CD4-positive, CD25-positive, alpha-beta regulatory T cell (primary cell): ENCODE measurements at places on chromosomes 6 and 20.

- DNase-seq: no peak
Observed at GRCh38 chr6:56222499-56222898, 24.9 kb downstream of the COL21A1 start.

DNA sequence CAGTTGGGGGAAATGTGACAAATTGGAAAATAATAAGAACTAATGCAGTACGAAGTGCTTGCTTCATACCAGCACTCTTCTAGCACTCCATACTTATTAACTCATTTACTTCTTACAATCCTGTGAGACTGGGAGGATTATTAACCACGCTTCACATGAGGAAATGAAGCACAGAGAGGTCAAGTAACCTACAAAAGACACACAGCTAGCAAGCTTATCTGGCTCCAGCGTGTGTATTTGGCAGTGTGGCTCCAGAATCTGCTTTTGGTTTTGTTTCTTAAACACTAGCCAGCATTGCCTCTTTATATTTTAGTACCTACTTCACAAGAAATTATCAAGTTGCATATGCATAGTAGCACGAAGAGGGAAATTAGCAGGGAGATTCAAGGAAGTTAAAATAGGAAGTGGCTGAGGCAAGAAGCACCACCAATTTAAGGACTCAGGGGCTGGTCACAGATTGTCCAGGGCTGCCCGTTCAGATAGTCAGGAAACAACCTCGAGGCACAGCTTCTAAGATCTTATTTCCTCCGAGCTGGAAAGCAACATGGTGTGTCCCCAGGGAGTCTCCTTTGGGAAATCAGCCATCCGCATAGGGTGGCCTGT, 302.7 kb upstream of the PRDM1 start:
- DNase-seq: no peak

GRCh38 chr20:23407781-23408464, 13.4 kb downstream of the NAPB start:
- DNase-seq: no peak

GRCh38 chr6:167000759-167001158, 1.6 kb downstream of the CEP43 start:
- no peak for DNase-seq

DNA sequence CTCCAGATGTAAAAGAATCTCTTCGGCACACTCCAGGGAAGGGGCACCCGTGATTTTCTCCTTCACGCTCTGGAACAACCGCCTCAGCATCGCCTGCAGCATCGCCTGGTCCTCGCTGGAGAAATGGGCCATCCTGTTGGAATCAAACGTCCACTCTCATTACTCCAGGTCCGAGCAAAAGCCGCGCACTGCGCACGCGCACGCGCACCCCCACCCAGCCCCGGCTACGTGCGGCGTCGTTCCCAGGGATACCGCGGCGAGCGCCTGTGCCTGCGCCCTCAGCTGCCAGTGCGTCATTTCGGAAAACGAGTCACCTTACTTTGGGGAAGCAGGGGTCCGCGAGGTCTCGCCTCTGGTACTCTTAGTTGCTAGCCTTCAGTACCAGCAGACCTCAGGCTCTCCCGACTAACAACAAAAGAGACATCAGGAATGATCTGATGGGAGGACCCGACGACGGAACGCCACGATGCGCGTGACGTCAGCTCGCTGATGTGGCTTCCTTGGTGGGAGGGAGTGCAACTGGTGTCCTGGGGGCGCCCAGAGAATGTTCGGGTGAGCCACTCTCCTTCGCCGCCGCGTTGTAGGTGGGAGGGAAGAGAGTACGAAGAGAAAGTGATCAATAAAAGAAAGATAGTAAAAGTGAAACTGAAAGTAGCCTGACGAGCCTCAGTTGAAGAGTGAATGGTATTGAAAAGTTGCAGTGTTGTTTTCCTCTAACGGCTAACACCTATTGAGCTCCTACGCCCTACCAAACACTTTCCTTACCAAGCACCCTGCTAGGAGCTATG, at the start of gene TBC1D32:
Gene TBC1D32 (minus strand): TSS at position 182 of the 788 bp plus-strand sequence. CDS start 50 bp downstream, at position 132.
- peak; percentile 77 for DNase-seq

DNA sequence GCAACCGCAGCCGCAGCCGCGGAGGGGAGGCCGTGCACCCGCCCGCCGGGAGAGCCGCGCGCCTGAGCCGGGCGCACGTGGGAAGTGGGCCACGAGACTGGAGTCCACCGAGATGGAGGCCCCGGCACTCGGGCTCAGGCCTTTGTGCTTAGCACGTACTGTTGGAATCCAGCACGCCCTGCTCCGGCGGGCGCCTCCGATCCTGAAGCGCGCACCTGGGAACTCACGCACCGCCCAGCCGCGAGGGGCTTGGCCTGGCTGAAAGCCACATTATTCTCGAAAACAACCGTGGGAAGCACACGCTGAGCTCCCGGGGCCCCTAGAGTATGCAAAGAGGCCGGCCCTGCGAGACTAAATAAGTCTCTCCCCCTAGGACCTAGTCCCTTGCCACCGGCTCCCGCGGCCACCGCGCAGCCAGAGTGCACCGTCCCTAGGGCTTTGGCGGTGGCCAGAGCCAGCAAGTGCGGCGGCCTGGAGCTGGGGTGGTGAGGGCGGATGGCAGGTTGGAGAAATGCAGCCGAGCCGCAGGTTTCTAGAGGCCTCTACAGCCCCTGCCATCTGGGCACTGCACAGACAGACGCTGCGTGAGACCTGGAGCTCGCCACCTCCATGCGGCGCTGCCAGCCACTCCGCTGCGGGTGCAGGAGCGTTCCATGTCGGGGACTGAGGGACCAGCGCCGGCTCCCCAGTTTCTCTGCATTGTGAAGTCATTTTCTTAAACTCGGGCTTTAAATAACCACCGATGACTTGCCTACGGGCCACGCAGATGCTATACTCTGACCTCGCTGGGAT, 42.0 kb upstream of the LY86 start:
- no peak for DNase-seq

- DNase-seq: no peak
Observed at GRCh38 chr6:133854364-133855275, 34.3 kb upstream of the TCF21 start.

GRCh38 chr6:157754351-157754750, 68.7 kb upstream of the SNX9 start:
- no peak for DNase-seq

DNA sequence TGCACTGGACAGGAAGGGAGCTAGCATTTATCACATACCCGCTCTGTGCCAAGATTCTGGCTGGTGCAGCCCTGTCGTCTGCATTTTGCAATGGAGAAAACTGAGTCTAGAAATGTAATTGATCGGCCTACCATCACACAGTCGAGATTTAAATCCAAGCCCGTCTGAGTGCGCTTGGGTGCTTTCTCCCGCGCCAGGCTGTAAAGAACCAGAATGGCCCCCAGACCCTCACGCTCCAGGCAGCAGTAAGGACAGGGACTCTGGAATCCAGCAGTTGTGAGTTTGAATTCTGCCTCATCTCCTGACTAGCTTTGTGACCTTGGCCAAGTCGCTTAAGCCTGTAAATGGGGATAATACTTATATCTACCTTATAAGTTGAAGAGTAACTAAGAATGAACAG, 10.8 kb downstream of the DYNLRB1 start:
- no peak for DNase-seq

- DNase-seq: no peak
Observed at GRCh38 chr6:119533603-119534279, 184.2 kb upstream of the MAN1A1 start.

- DNase-seq: peak; percentile 74
Observed at GRCh38 chr6:159104163-159104925, 59.6 kb upstream of the TAGAP start.

DNA sequence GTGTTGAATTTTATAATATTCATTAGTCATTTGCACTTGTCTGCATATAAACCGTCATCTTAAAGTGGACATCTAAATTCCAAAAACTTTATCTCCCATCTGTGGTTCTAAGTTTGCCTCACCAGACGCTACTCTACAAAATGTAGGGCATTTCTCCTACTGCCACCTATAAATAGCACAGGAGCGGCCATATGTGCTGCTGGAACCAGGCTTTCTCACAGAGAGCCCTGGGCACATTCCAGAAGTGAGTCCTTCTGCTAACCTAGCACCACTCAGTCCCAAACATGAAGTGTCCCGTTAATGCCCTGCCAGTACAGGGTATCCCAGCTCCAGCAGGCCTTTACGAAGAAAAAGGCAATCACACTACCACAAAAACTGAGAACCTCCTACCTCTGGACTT, 153.7 kb downstream of the TMEM242 start:
- DNase-seq: no peak

GRCh38 chr6:141956868-141957267, 175.9 kb upstream of the GJE1 start:
- no peak for DNase-seq

DNA sequence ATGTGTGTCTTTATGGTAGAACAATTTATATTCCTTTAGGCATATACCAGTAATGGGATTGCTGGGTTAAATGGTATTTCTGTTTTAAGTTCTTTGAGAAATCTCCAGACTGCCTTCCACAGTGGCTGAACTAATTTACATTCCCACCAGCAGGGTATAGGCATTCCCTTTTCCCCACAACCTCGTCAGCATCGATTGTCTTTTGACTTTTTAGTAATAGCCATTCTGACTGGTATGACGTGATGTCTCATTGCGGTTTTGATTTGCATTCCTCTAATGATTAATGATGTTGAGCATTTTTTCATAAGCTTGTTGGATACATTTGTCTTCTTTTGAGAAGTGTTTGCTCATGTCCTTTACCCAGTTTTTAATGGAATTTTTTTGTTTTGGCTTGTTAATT, 5.3 kb upstream of the TASP1 start:
- no peak for DNase-seq

DNA sequence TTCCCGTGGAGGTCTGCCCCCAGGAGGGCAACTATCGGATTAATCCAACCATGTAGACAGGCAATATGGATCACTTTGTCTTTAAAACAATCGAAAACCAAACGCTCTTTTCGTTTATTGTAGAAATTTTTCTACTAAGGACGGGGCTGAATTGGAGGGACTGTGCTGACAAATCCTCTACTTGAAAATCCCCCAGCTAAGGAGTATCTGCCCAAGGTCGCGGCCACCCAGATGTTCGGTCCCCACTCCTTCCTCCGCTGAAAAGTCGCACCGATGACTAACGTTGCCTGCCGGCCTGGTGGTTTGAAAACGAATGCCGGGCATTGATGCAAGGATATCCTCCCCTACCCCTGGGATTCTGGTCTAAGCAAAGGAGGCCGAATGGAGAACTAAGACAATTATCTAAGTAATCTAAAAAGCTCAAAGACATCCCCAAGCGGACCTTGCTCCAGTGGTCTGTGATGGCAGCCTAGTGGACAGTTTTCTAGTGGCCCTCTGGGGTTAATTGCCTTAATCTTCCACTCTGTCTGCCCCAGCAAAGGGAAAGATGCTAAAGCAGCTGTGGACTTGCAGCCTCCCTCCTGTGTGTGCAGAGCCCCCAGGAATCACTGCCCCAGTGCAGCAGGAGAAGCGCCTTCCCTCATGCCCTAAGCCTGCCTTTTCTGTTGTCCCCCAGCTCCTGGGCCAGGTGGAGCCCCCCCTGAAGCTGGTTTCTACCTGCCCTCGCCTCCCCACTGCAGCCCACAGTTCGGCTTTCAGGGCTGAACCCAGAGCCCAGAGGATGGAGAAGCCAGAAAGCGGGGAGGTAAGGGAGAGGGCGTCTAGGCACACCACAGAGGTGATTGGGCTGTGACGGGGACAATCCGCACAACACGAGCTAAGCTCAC, 3.6 kb upstream of the FOXC1 start:
- no peak for DNase-seq

GRCh38 chr20:44861531-44862006, 23.9 kb upstream of the YWHAB start:
- no peak for DNase-seq

- DNase-seq: no peak
Observed at GRCh38 chr6:139144490-139145085, 9.7 kb downstream of the HECA start.

DNA sequence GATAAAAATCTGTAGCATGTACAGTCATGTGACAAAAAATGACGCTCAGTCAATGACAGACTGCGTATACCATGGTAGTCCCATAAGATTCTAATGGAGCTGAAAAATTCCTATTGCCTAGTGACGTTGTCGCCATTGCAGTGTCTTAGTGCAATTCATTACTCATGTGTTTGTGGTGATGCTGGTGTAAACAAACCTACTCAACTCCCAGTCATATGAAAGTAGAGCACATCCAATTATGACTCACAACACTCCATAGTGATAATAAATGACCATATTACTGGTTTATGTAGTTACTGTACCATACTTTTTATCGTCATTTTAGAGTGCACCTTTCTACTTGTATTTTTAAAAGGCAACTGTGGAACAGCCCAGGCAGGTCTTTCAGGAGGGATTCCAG, 45.0 kb downstream of the TFAP2A start:
- DNase-seq: no peak

DNA sequence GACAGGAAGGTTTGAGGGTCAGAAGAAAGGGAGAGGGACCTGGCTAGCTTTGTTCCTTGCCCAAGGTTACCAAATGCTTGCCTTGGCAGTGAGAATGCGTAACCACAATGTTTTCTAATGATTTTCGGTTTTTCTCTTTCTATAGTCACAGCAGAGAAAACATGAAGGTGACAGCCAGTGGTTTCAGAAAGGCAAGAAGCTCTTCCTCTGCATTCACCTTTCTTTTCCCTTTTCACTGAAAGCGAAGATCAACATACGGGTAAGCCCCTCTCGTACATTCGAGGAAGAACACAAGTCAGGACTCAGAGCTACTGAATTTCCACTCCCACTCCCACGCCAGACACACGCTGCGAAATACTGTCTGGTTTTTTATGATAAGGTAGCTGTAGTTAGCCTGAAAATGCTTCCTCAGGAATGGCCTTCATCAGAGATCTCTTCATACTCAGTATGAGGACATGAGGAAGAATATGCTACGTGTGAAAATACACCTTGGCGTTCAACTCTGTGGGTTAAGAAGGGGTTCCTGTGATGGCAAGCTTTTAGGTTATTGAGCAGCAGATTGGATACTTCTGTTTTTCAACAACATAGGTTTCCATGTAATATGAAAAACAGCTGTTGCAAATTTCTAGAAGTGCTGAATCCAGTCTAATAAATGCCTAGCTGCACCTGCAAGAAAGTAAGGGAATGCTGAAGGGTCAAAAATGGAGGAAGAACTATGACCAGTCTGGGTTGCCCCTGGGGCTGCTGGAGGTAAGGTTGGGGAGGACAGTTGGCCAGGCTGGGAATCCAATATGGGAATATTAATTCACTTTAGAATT, 7.4 kb upstream of the CD83 start:
- DNase-seq: no peak

DNA sequence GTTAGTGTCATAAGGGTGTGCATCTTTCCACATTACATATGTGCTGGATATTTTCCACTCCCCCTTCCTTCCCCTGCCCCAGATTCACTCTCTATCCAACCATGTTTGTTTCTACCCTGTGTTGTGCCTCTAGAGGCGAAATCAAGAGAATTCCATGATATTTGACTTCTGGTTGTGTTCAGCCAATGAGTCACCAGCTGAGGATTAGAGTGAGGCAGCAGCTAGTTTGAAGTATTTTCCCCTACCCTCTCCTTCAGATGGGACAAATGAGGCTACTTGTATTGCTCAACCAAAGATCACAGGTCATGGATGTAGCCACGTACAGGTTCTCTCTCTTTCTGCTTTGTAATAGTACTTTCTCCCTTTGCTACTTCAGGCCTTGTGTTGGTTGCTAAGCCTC, 24.5 kb upstream of the OR2J2 start:
- no peak for DNase-seq

GRCh38 chr20:19783966-19784401, 25.9 kb downstream of the RIN2 start:
- no peak for DNase-seq
